Stimulated activated CD4-positive, alpha-beta T cell treated with anti-CD3 and anti-CD28 coated beads, Interleukin-4, amount 100 ng/mL, for 1 hour (primary cell): ENCODE measurements at places on chromosomes 5 and 9.
A peak's percentile ranks its signal among the peaks of the same experiment; 100 is the strongest.

GRCh38 chr5:17803971-17804370 lies 169.7 kb downstream of the TAF11L14 start:
- no peak for DNase-seq

DNA sequence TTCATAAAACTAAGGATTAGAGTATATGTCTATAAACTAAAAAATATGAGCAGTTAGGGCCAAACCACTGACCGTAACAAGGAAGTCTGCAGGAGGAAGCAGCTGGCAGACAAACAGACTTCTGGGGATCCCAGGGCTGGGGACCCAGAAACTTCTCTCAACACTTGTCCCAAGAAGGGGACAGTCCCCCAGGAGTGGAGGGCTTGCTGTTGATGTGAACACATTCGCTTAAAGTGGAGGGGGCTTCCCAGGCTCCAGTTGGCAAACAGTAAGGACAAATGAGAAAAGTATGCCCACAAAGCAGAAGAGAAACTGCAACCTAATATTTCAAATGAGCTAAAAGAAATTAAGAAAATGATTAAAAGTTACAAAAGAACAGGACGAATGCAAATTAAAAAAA lies 83.7 kb downstream of the PDE8B start:
- no peak for DNase-seq

- no peak for DNase-seq
These were observed 84.8 kb downstream of the DAP start for GRCh38 chr5:10676224-10676623.

GRCh38 chr9:20684875-20685696 lies 1.0 kb downstream of the FOCAD start:
- no peak for DNase-seq

DNA sequence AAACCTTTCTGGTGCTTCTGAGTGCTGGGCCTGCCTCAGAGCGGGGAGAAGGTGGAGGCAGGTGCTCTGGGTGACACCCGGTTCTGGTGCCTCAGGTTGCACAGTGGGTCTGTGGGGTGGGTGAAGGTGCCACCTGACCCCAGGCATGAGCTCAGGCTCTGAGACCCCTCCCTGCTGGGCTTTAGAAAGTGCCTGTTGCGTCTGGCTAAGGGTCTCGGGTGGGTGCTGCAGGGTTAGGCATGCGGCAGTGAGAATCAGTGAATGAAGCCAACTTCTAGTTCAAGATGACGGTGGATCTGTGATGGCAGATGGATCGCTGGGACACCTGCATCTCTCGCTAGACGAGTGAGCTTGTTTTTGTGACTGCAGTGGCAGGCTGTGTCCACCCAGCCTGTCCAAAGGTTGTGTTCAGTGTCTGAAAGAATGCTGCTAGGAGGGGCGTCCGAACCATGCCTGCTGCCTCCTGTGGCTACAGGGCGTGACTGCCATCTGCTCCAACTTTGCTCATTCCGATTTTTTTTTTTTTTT lies 5.0 kb downstream of the SQSTM1 start:
- no peak for DNase-seq

DNA sequence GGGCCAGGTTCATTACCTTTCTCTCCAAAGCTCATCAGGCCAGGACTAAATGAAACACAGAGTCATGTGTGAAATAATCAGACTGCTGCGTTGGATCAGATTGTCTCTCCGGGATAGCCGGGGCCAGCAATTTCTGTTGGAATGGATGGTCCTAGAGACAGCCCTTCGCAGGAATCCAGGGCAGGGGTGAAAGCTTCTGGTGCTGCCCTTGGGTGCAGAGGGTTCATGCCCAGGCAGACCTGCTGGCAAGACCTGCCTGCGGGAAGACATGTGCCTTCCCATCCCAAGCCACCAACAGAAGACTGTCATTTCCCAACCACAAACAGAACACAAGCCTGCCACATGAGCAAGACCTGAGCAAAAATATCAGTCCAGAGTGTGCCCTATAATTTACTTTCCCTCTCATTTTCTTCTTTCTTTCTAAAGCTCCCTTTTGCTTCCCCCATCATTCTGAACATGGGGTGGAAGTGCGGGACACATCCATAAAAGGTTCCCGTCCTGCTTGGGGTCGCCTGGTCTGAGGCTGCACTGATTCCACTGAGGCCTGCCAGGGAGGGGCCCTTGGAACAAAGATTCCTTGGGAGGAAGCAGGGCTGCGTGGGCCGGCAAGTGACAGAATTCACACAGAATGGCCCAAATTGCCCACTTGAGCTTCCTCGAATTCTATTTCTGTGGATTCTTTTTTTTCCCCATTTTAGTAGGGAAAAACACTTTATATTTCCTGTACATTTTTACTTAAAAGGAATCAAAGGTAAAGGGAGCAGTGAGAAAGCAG lies 57.3 kb downstream of the UBE2QL1 start:
- no peak for DNase-seq

GRCh38 chr9:115972362-115972761 lies 181.2 kb upstream of the PAPPA start:
- no peak for DNase-seq

DNA sequence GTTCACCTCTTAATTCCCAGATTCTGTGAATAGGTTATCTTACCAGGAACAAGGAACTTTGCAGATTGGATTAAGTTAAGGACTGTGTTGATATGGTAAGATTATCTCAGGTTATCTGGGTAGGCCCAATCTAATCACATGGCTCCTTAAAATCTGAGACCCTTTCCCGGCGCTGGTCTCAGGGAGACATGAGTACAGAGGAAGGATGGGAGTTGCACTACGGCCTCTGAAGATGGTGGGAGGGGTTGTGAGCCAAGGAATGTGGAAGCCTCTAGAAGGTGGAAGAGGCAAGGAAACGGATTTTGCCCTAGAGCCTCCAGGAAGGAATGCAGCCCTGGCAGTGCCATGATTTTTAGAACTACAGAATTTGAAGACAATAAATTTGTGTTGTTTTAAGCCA lies 95.1 kb downstream of the AK8 start:
- DNase-seq, result no peak

DNA sequence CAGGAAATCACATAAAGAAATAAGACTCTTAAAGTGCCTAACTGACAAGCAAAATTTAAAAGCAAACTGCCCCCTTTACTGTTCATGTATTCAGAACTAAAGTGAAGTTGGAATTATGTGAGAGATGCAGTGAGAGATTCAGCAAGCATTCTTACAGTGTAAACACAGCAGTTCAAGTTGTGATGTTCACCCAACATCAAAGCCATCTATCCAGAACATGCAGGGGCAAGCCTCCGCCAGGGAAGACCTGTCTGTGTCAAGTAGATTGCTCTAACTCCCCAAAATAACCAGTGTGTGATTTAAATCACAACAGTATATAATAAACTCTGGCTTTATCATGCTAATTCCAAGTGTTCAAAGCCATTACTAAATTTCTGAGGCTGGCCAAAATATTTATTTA lies 233.3 kb downstream of the BNC2 start:
- no peak for DNase-seq

GRCh38 chr5:62522811-62523210 lies 55.8 kb upstream of the LRRC70 start:
- DNase-seq, result no peak

DNA sequence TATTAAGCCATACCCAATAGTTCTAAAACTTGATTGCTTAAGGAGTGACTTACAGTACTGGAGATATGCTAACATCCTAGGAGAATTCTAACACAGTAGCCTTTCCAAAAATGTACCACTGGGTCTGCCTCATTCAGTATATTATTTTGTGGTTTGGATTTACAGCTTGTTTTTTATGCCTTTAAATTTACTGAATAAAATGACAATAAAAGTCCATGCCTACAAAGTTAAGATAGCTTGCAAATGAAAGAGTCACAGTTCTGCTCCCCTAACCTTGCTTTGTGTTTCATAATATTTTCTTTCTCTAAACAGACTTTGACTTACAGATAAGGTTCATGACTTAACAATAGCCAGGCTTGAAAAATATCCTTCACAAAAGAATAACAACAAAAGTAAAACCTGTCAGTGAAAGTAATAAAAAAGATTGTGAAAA lies 951.1 kb upstream of the NUDT12 start:
- no peak for DNase-seq

GRCh38 chr9:35792024-35792813 lies 828 bp downstream of the NPR2 start:
- no peak for DNase-seq

DNA sequence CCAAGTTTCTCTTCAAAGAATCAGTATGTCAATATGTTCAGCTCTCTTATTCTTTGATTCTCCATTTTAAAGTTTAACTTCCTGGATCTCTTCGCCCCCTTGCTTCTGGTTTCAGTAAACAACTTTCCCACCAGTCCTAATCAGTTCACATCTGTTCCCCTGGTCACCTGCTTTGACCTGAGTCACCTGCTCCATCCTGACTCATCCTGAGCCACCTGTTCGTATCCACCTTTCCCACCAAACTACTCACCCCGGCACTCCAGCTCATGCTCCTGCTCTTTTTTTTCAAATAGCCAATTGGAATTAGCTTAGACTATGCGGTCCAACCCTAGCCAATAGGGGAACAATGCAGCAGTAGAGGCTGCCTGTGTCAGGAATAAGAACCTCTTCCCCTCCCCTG lies 23.6 kb upstream of the CSF1R start:
- no peak for DNase-seq

- no peak for DNase-seq
These were observed 57.3 kb upstream of the RICTOR start for GRCh38 chr5:39131210-39132127.

- no peak for DNase-seq
These were observed 386.3 kb downstream of the MRPS30 start for GRCh38 chr5:45195026-45195425.

- DNase-seq, result no peak
These were observed 6.1 kb downstream of the SARDH start for GRCh38 chr9:133731876-133732638.

DNA sequence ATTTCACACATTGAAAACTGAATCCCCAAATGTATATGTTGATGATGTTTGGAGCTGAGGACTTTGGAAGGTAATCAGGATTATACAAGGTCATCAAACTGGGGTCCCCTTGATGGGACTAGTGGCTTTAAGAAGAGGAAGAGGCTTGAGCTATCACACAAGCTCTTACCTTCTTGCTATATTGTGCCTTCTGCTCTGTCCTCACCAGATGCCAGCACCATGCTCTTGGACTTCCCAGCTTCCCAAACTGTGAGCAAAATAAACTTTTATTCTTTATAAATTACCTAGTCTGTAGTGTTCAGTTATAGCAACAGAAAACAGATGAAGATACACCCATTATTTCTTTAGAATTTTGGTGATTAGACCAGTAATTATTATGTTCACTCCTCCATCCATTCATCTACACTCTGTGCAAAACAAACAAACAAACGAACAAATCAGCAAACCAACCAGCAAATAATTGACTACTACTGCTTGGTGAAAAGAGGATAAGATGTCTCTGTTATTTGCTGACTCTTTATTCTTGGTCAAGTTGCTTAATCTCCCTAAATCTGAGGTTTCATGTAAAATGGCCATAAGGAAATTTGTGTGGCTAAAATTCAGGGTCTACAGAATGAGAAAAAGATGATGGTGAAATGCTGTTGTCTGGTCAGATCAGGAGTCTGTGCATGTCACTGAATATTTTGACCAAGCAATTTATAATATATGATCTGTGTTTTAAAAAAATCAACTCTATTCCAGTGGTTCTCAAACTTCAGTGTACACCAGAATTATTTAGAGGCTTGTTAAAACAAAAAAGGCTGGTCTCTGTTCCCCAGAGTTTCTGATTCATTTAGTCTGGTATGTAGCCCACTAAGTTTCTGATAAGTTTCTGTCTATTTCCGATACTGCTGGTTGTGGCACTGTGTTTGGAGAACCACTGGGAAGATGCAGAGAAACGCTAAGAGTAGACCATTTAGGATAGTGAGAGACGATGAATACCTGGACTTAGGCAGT lies 854.1 kb downstream of the MAT2B start:
- DNase-seq, result no peak

DNA sequence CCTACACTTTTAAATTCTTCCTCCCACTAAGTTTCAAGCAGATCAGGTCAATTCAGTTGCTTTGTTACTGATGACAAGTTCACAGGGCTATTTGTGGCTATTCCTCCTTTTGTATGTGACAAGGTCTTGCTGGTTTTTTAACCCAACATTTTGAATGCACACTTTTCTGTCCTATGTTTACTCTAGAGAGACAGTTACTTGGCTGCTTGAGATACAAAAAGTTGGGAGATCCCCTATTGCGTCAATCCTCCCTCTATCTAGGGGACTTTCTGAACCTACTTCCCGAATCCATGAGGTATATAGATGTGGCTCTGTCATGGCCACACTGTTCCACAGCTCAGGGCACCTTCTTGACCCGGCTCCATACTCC lies 386.7 kb downstream of the NTRK2 start:
- DNase-seq, result no peak

DNA sequence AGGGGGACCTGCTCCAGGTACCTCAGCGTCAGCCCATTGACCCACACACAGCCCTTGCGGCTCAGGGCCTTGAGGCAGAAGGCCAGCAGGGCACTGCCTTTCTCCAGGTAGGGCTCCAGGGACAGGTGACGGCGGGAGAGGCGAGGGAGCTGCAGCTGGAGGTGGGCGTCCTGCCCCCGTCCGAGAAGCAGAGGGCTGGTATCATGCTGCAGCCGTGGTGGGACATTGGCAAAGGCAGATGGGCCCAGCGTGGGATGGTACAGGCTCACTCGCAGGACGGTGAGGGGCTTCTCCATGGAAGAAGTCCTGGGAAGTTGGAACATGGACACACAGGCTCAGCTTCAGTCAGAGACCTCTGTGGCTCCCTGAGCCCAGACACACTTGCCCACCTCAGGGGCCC lies 2.5 kb upstream of the DCANP1 start:
- DNase-seq, result no peak

- no peak for DNase-seq
These were observed 187.7 kb downstream of the PIK3R1 start for GRCh38 chr5:68403301-68403700.

- no peak for DNase-seq
These were observed 3.7 kb downstream of the ANXA2R start for GRCh38 chr5:43036409-43036808.

GRCh38 chr5:115098041-115098702 lies 71.5 kb downstream of the TRIM36 start:
- DNase-seq, result peak; percentile 6
